ENCODE measurements at places on chromosomes 3 and 15. TPM values are rescaled to one million over a fixed set of nuclear protein-coding genes. Genes with fewer than 3 reads are reported as not detected.

Gene PODXL2
- 1.4 TPM for total RNA-seq

Gene CLRN1
- not detected for total RNA-seq

Gene AMIGO3
- 0.72 TPM for total RNA-seq

Gene ATP13A5
- total RNA-seq: not detected

Gene CHCHD6
- total RNA-seq: 9.9 TPM

Gene GOLGA8S
- 0.07 TPM for total RNA-seq

Gene ACAA1
- total RNA-seq: 49.7 TPM

GRCh38 chr3:64856977-64857516 lies 169.2 kb upstream of the ADAMTS9 start:
- no peak for DNase-seq

GRCh38 chr15:82186719-82187406 lies 75.7 kb downstream of the EFL1 start:
- no peak for DNase-seq

- DNase-seq: no peak
These were observed 106.6 kb upstream of the PTPRG start for GRCh38 chr3:61454801-61455200.

DNA sequence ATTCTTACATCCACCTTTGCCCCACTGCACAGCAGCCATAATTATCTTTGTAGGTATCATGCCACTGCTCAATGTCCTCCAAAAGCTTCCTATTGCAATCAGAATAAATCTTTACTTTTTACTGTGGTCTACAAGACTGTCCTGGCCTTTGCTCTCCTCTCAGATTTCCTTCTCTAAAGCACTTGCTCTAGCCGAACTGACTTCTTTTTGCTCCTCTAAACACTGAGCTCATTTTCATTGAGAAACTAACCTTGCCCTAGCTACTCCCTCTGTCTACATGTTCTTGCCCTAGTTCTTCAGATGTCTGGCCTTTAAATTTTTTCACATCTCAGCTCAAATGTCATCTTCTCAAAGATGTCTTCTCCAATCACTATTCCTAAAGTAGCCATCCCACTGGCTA lies 342.8 kb downstream of the TBC1D5 start:
- no peak for DNase-seq

GRCh38 chr3:132394320-132394719 lies 23.0 kb upstream of the DNAJC13 start:
- no peak for DNase-seq

DNA sequence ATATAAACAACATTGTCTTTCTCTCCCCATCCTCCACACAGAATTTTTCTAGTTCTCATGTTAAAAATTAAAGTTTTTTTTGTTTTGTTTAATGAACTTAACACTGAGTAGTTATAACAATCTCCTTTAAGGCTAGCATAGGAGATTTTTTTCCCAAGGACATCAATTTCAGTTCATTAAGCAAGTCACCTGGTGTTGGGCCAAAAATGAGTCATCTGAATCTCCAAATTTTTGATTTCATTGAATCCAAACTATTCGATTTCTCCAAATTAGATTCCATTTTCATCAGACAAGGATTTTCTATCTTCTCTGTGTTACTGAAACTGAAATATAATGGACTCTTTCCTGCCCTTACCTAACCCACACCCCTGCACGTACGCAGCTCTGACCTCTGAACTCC lies 631.4 kb upstream of the MDFIC2 start:
- DNase-seq: no peak

Measured in activated T-cell treated with anti-CD3 and anti-CD28 coated beads, Interleukin-2, amount 50 U/mL, for 72 hours (primary cell).